ENCODE measurements at places on chromosomes 5 and 9.

GRCh38 chr5:172550096-172550765, 90.8 kb upstream of the NEURL1B start:
- no peak for DNase-seq

GRCh38 chr5:2914022-2914661, 162.7 kb upstream of the IRX2 start:
- no peak for DNase-seq

DNA sequence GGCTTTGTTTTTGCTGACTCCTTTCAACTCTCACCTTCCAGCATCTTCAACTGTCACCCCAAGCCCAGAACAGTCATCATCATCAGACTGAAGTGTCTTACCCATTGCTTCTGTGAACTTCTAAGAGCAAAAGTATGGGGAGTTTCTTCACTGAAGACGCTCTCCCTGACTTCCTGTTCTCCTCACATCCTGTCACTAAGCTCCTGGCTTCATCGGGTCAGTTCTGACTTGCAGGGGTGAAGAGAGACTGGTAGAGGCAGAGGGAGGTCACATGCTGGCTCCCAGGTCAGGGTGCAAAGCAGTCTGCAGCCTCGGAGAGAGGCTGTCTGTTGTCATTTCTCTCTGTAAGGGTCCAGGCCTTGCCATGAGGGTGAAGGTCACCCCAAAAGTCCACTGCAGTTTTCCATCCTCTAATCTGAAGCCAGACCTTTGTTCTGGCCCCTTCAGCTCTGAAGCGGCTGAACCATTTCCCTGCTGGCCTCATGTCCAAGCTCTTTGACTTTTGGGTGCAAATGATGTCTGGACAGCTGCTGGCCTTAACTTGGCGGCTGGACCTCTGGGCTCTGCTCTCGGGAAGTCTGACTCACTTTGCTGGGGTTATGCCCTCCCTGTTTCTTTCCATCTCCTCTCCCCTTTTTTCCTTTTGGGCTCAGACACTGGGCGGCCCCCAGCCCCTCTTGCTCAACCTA, 305.0 kb downstream of the RAB3C start:
- no peak for DNase-seq

DNA sequence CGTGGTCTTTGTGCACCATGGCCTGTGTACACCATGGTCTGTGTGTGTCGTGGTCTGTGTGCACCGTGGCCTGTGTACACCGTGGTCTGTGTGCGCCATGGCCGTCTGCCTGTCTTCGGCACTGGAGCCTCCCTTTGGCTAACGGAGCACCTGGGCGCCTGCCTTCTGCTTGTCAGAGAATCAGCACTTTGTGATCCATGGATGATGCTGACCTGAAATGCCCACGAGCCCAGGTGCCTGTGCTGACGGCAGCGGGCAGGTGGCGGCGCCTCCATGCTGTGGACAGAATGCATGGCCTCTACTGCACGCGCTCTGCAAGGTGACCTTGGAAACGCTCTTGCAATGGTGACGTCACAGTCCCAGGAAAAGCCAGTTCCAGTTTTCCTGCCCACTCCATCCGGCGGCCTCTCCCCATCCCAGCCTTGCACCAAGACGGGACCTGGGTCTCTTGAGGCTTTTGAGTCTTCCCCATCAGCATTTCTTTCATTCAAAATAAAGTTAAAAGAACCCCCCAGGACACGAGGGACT, 14.6 kb downstream of the LCN9 start:
- no peak for DNase-seq

DNA sequence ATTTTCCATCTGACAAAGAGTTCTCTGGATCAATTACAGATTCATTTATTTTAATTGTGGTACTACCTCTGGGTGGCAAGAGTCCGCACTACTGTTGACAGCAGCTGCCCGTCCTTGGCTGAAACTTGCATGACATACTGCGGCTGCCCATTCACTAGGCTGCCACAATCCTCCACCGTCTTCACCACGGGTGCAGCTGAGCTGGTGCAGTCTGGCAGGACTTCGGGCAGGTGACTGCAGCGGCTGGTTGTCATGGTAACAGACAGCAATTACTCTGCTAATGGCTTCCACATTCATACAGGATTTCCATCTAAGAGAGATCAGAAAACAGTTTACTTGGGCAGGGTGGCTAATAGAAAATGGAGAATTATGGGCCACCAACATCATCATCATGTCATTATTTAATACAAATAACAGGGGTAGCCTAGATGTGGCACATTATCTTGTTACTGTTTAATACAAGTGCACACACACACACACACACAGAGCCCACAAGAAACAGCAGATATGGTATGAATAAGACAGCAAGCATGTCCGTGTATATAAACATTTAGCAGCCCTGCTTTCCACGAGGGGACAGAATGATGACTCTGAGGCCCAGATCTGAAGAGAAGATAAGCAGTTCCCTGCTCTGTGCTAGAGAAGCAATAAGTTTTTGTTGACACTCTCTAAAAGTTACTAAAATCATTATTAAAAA, 112.3 kb downstream of the MARCHF3 start:
- DNase-seq: no peak

DNA sequence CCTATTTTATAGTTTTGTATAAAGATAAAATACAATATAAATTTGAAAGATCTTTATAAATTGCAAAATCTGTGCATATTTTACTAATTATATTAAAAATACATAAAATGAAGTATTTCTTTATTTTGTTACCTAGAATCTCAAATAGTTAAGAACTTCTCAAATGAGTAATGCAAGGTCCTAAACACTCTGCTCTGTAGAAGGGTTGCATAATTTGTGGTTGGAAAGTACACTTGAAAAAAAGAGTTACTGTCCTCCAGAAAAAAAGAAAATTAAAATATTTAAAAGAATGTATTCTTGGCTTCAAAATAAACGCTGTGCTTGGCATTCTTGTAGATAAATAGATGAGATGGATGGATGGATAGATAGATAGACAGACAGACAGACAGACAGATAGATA, 428.8 kb upstream of the CDH6 start:
- DNase-seq: no peak

GRCh38 chr5:55657443-55657842, 54.7 kb downstream of the SLC38A9 start:
- DNase-seq: no peak

All from SIG-M5 (cell line).